ENCODE measurements at places on chromosomes 11 and 22. TPM values are rescaled to one million over a fixed set of nuclear protein-coding genes. Genes with fewer than 3 reads are reported as not detected.

TTLL8 gene
- total RNA-seq = not detected

TMEM223 gene
- total RNA-seq = 21.8 TPM

NXPE2 gene
- total RNA-seq = under 0.01 TPM

CHST1 gene
- 1.7 TPM for total RNA-seq

POU2AF3 gene
- 0.12 TPM for total RNA-seq

VPREB3 gene
- not detected for total RNA-seq
